Naive B cell (primary cell): ENCODE measurements at places on chromosomes 2 and 18.

DNA sequence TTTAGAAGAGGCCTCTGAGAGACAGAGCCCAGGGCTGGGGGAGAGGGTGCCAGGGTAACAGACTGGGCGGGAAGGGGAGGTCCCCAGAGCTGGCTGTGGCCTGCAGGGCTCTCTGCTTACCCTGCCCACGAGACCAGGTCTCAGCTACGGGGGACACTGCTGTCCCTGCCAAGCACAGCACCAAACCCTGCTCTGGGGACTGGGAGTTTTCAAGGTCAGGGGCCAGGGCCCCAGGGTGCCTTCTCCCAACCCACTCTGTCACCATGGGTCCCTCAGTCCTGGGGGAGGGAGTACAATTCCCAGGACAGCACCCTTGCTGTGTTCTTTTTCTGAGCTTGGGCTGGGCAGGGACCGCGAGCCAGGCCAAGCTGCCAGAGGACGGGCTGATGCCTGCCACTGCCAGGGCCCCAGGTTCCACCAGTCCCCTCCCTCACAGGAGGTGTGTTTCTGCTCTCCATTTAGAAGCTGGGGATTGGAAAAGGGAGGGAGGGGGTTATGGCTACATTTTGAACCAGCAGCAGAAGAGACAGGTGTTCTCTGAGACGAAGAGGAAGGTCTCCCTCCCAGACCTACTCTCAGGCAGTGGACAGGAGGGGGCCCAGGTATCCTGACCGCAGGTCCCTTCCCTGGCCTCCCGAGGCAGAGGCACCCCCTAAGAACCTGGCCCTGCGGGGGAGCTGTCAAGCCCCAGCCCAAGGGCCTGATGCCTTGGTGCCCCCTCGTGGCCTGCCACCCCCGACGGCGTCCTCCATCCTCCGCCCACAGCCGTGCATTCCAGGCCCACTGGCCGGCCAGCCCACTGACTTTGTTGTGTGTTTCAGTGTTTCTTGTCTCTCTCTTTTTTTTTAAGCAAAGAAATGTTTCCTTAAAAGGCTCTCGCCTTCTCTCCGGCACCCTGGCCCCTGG is 80.4 kb downstream of the TNS1 start:
- no peak for DNase-seq

DNA sequence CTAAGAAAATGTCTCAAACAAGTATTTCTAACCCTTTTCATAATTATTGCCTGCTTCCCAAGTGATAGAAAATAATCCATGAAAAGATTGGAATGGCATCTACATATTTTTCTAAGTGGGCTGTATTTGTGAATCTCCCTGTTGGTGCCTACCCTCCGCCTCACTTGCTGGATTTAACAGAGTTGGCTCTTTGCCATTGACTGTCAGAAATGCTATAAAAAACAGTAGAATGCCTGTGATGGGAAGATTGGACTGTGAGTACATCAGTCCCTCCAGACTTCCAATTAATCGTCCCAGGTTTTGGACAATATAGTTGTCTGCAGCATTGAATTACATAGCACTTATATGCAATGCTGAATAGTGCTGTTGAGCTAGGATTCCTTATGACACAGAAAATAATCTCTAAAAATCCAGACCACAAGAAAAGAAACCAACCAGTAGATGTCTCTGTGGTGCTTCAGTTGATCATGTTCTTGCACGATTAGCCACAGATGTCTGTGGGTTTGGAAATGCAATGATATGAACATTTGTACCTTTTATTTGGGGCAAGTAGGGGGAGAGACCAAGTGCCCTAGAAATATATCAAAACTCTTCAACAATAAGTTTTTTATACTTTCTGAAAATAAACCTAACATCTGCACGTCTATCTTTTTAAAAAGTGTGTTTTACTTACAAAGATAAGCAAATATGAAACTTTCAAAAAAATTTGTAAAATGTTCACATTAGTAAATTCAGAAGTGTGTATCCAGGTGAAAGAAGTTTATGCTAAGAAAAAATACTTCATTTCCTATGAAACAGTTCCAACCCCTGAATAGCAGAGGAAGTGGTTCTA is 88.5 kb downstream of the DYNAP start:
- no peak for DNase-seq

DNA sequence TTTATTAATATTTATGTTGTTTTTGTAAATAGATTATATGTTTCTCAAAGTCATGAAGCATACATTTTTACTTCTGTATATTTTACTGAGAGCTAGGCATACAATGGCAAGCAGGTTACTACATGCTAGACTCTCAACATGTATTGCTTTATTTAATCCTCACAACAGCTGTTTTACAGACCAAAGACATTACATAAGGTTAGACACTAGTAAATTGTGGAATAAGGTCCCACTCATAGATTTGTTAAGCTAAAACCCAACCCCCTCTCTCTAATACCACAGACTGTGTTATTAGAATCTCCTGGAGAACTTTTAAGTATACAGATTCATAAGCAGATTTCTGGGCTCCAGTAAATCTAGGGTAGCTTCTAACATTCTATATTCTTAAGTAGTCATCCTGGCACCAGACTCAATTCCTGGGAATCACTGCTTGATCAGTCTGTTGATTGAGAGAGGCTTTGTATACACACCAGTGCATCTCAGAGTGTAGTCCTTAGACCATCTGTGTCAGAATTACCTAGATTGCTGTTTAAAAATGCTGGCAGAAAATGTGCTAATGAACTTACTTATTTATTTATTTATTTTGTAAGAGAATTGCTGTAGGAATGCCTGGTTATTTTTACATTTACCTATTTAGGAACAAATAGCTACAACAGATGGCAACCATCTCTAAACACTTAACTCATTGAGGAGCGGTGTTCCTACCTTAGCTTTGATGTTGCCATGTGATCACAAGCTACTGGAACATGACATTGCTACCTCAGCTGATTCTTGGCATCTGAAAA is 153.5 kb upstream of the CAVIN2 start:
- no peak for DNase-seq

DNA sequence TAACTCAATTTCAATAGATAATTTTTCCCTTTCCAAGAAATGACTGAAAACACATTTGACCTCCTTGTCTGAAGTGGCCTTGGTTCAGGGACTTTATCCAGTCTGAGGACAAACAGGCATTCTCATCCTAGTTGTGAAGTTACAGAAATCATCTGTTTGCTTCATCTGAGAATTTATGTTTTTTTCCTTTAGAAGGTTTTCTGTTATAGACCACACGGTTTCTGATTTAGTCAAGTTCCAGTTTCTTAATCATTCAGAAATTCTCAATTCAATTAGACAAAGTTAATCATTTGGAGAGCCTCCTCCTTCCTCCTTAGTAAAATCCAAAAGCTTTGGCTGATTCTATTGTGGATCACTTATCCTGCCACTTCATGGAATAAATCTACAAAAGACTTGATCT is 60.9 kb downstream of the ICOS start:
- no peak for DNase-seq

DNA sequence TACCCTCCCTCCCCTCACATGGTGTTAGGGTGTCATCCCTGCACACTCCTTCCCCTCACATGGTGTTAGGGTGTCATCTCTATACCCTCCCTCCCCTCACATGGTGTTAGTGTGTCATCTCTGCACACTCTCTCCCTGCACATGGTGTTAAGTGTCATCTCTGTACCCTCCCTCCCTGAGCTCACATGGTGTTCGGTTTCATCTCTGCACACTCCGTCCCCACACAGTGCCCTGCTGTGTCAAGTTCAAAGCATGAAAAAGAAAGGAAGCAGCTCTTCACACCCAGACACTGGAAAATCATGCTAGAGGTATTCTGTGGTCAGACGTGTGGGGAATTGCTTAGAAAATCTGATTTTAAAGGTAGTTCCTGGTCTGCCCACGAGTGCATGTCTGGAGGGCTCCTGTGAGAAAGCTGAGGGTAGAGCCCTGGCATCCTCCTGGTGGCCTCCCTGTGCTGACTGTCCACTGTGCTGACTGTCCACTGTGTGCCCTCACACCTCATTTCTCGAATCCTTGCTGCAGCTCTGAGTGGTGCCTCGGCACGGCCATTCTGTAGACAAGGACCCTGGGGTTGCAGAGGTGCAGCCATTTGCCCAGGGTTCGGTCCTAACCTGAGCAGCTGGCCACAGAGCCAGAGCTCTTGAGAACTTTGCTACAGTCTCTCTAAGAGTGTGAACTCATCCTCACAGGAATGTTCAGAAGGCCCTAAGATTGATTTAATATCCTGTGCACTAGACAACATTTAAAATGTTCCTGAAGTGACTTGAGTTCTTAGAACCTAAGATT is 69.1 kb upstream of the NFATC1 start:
- DNase-seq = no peak

GRCh38 chr18:76351961-76352581 is 143.0 kb downstream of the ZNF516 start:
- no peak for DNase-seq

DNA sequence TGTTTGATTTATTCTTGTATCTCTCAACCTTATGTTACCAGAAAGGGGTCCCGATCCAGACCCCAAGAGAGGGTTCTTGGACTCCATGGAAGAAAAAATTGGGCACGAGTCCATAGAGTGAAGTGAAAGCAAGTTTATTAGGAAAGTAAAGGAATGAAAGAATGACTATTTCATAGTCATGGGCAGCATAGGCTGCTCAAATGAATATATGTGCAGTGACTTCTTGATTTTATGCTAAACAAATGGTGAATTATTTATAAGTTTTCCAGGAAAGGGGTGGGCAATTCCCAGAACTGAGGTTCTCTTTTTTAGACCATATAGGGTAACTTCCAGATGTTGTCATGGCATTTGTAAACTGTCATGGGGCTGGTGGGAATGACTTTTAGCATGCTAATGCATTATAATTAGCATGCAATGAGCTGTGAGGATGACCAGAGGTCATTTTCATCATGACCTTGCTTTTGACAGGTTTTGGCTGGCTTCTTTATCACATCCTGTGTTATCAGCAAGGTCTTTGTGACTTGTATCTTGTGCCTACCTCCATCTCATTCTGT is 832.4 kb upstream of the CDH2 start:
- DNase-seq = no peak

- no peak for DNase-seq
These were observed 23.6 kb upstream of the ZCCHC2 start for GRCh38 chr18:62499263-62499650.

DNA sequence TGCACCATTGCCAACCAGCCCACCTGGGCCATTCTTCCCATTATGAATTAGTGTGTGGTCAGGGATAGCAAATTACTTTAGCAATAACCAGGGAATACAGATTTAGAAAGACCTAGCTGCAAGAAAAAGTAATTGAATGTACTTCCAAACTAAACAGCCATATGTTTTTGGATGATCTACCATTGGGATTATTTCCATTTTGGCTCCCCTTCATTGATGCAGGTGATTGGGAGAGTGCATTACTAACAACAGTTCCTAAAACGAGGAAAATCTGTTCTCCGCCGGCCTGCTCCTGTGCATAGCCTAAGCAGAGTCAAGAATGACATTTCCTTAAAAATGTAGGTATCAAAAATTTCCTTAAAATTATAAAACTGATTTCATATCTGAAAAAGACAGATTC is 58.5 kb downstream of the MAIP1 start:
- DNase-seq = no peak

DNA sequence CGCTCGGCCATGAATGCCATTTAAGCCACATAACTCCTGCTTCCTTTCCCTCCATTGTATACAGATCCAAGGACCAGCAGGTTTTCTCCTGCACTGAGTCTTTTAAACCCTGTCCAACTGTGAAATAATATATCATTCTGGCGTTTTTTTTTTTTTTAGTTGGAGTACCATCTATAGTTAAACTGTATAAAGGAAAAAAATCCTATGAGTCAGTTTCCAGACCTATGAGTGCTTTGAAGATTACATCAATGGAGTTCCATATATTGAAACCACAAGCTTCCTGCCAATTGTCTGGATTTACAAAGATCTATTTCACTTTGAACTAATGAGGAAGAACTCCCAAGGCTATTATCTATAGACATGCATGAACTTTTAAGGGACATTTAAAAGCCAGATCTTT is 2.4 kb upstream of the MALT1 start:
- no peak for DNase-seq

GRCh38 chr18:12944709-12945108 is 3.1 kb upstream of the SEH1L start:
- no peak for DNase-seq

DNA sequence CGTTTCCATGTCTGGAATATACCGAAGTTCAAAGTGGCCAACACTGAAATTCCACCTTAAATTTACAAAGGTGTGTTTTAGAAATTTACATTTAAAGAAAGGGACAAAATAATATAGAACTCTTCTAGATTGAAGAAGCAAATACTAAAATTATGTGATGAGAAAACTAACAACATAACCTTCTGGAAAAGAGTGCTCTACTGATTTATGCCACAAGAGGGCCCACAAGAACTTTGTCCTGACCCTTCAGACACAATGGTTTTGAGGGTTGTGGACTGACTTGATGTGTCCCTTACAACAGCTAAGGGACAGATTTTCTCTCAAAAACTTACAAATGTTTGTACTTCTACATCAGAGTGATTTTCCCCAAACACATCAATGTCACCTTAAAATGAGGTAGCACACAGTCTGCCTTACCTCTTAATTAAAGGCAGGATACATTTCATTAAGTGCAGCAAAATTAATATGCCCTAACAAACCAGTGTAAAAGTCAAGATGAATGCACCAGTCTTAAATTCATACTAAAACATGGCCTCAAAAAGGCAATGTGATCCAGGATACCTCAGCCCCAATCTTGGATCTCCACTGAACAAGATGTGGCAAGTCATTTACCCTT is 36.2 kb downstream of the EIF2AK3 start:
- peak; percentile 58 for DNase-seq

- DNase-seq = no peak
These were observed 47.8 kb upstream of the ZEB2 start for GRCh38 chr2:144567745-144568144.

GRCh38 chr2:236702657-236703372 is 133.2 kb downstream of the ACKR3 start:
- DNase-seq = no peak

DNA sequence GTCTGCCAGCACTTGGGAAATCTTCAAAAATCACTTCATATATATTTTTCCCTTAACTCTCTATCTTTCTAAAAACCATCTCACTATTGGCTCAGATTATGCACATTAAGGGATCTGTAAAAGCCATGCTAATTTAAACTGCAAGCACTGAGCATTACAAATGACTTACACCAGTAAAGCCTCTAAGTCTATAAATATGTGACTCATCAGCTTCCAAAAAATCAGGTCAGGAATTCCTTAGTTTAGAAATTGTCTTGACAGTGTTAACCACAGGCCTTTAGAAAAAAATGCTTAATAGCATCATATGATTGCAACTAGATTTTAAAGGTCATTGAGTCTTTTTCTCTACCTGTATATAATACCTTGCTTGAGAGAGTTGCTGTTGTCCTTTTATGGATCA is 1113.6 kb upstream of the PIK3C3 start:
- DNase-seq = no peak

DNA sequence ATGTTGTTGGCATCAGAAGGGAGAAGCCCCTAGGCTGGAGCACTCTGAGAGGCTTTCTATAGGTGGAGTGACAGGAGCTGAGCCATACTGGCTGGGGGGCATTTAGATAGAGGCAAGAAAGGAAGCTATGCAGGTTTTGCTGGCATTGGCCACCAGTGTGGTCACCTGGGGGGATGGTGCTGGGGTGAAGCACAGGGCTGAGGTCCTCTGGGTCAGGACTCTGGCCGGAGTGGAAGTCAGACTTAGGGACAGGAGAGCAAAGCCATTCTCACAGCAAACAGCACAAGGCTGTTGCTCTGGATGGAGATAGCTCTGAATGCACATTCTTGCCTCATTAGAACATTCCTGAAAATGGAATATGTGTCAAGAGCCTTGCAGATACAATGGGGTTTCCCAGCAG is 47.4 kb downstream of the NTSR2 start:
- no peak for DNase-seq

- no peak for DNase-seq
These were observed 89.5 kb upstream of the ODC1 start for GRCh38 chr2:10537522-10538199.
